ENCODE measurements at places on chromosomes 13 and 19.
A peak's percentile ranks its signal among the peaks of the same experiment; 100 is the strongest.

DNA sequence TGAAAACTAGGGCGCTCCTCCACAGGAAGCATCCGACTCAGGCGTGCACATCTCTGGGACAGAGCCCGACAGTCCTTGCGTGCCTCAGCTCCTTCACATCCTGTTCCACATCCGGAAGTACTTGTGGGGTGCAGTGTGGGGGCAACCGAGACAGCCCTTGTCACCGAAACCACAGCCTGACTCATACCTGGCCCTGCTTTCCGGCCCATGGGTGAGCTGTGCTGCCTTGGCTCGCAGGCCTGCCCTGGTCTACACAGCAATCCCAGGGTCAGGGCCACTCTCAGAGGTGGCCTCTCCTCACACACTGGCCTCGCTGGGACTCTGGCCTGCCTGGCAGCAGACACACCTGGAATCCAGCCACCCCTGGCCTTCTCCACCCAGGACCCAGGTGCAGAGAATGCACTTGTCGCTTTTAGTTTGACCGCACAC is 100.4 kb downstream of the STK24 start:
- DNase-seq: peak; percentile 64

- DNase-seq: no peak
Measured at GRCh38 chr13:47904241-47904640, 96.8 kb downstream of the SUCLA2 start.

DNA sequence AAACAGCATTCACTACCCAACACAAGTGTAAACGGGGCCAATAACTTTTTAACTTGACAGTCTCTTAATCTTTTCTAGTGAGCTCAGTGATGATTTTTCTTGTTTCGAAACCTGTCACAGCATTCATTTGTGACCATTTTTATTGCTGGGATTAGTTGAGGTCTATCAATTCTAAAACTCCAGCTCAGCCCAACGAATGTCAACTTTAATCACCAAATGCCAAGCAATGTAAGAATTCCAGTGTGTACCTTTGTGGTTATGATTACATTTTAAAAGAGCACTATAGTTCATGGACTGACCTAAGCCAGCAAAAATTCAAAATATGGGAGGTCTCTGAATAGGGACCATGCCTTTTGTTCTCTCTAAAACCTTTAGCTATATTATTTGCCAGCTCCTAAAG is 694.3 kb upstream of the SGCG start:
- no peak for DNase-seq

GRCh38 chr13:111667757-111668156 is 347.3 kb downstream of the TEX29 start:
- no peak for DNase-seq

- peak; percentile 29 for DNase-seq
Measured at GRCh38 chr13:98173431-98174152, 3.5 kb downstream of the RNF113B start.

DNA sequence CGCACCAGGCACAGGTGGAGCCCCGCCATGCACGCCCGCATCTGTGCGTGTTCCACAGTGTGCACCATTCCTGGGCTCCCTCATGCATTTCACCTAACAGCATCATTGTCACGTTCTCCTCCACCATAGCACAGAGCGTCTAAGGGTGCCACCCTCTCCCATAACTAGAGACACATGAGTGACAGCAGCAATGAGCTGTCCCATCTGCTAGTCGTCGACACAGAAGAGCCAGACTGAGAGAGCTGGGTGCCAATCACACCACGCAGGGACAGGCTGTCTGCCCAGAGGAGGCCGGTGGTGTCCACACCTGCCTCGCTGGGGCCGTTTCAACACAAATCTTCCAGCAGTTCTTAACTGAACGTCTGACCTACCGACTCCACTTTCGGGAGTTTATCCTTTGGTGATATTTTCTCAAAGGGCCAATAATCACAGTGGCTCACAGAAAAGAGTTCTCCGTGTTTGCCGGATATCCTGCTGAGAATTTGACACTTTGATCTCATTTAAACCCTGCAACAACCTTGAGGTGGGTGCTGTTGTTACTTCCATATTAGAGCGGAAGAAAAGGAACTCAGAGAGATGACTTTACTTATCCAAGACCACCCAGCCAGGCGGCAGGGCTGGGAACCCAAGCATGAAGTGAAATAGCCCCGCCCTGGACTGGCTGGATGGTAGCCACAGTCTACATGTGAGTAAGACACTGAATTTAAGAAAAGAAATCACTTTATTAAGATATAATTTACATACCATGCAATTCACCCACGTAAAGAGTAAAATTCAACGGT is 16.2 kb downstream of the CLEC11A start:
- DNase-seq: no peak

- no peak for DNase-seq
Measured at GRCh38 chr13:46071590-46072249, 19.2 kb upstream of the ZC3H13 start.

All from HCT116 (cell line).